ENCODE measurements at places on chromosomes 6 and 20.

- no peak for DNase-seq
These were observed 8.7 kb downstream of the RPS21 start for GRCh38 chr20:62395311-62396242.

DNA sequence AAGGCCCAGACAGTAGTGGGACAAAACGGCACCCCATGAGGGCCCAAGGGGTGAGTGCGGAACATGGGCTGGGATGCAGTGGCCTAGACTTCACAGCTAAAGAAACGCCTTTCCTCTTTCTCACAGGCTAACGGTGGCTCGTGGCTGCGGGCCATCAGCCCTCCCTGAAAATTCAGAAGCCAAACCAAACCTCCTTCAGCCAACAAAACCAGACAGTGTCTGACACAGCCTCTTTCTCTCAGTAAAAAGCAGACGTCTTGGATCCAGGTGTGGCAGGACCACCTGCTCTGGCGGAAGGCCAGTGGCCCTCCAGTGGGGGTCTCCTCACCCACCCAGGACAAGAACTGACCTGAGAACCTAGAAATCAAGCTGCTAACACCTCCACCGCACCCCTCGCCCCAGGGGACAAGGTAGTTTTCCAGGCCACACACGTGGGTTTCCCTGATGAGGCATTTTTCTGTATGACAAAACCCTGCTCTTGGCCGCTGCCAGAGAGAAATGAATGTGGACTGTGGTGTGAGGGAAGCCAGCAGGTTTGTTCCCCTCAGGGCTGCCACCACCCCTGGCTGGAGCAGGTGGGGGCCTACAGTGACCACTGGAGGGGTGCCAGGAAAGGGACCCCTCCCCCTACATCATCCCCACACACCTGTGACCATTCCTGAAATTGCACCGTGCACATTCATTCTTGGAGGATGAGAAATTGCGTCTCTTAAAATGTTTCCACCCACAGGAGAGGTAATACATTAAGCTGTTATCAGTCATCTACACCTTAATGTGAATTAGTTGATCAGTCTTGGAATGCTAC lies 76.8 kb upstream of the PIM1 start:
- DNase-seq: no peak

GRCh38 chr6:5435449-5435848 lies 174.1 kb downstream of the FARS2 start:
- DNase-seq: no peak

DNA sequence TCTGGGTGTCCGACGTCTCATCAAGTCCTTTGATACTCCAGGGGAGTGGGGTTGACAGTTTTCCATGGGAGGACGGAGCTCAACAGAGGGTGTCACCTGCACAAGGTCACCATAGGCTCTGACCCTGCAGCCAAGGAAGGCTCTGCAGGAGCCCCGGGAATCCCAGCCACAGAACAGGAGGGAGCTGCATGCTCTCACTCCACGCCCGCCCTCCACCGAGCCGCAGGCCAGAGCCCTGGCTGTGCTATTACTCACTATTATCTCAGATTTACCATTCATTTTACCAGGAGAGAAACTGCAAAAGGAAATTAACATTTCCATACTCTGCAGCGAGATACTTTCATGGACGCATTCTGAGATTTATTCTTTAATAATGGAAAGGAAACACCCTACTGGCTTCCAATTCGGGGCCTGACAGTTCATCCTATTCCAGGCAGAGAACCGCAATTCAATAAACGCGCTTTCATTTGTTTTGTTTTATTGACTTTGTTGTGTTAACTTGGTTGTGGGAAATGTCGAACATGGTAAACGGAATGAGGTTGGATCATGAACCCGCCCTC lies 18.3 kb upstream of the NTSR1 start:
- no peak for DNase-seq

- DNase-seq: no peak
These were observed 5.3 kb upstream of the CCM2L start for GRCh38 chr20:32004963-32005362.

GRCh38 chr6:141183368-141183767 lies 949.4 kb upstream of the GJE1 start:
- DNase-seq: no peak

- DNase-seq: no peak
These were observed 171.9 kb upstream of the SULF2 start for GRCh38 chr20:47957135-47957534.

DNA sequence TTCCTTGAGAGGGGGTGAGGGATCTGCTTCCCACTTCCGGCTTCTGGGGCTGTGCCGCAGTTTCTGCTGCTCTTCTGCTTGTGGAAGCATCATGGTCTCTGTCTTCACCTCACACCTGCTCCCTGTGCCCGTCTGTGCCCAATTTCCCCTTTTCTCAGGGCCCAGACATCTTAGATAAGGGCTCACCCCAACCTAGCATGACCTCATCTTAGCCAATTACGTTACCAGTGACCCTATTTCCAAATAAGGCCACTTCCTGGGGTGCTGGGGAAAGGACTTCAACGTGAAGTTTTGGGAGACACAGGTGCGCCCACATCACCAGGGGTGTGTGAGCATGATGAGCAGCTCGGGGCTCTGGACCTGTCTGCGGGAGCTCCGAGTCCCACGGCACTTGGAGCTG lies 20.7 kb upstream of the RBBP8NL start:
- DNase-seq: no peak

GRCh38 chr6:12198851-12199250 lies 91.3 kb upstream of the EDN1 start:
- DNase-seq: no peak

GRCh38 chr6:168155193-168155592 lies 76.2 kb upstream of the FRMD1 start:
- no peak for DNase-seq

GRCh38 chr6:128310451-128310850 lies 209.9 kb downstream of the PTPRK start:
- no peak for DNase-seq

GRCh38 chr6:129419324-129419723 lies 290.7 kb downstream of the ARHGAP18 start:
- no peak for DNase-seq

DNA sequence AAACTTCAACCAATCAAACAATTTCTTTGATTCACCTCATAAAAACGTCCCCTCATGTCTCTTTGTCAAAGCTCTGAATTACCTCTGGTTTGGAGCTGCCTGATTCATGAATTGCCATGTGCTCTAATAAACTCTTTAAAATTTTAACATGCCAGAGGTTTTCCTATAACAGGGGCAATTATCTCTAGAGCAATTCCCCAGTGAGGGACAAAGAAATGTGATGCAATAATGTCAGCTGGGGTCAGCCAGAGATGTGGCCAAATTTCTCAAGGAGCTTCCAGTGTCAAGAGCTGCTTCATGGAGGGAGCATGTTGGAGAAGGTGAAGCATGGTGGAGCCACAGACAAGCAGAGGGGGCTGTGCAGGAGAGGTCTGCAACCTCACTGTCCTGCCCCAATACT lies 38.7 kb upstream of the RFPL4B start:
- DNase-seq: no peak

- DNase-seq: no peak
These were observed 591.4 kb downstream of the CD109 start for GRCh38 chr6:74287441-74287840.

DNA sequence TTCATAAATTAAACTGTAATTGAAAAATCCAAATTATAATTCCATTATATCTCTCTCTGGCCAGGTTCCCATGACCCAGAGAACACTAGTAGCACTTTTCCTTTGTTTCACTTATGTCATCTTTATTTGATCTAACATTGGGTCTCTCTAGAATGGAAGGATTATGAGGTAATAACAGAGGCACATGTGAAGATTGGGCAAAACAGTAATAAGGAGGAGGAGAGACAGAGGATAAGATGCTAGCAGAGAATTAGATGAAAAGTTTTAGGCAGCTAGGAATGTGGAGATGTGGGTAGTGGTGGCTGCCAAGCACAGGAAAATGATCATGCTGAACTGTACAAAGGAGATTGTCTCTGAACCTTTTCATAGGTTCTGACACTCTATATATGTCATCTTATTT lies 3.3 kb downstream of the TAB2 start:
- no peak for DNase-seq

DNA sequence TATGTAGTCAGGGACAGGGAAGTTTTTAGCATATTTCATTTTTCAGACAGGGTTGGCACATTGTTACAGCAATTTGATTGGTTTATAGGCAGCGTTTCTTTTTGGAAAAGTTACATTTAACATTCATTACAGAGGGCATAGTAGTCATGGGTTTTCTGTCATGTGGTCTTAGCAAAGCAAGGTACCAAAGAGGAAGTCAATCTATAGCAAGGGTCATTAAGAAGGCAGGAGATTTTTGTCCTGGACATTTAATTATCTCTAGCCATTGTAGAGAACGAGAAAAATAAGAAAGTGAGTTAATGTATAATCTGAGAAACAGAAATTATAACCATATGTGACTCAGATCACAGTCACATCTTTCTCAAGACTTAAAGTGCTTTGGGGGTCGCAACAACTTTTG lies 47.4 kb downstream of the TPD52L1 start:
- no peak for DNase-seq

DNA sequence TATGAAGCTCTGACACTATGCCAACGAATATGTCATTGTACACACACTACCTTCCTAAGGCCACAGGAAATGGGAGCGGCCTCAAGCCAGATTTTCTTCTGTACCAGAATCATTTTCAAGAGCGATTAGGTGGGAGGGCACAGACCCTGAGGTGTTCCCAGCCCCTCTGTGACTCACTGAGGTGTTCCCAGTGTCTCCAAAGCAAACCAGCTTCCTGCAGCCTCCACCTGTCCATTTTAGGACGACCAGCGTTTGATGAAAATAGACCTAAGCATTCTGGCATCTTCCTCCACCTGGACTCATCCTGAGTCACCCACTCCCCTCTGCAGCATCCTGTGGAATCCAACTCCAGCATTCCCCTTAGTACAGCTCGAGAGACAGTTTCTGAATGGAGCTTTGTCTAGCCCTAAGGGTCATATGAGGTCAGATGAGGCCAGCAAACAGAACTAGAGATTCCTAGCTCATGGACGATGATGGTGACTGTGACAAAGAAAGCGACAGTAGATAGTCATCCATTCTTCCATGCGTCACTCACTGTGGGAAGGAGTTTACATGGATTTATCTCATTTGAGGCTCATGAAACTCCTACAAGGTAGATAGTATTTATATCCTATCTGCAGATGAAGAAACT lies 203.4 kb downstream of the PTPRT start:
- no peak for DNase-seq

GRCh38 chr20:50959543-50960126 lies 1.0 kb downstream of the MOCS3 start:
- DNase-seq: no peak

GRCh38 chr20:61686051-61686936 lies 379.4 kb downstream of the TAF4 start:
- DNase-seq: no peak

- no peak for DNase-seq
These were observed 7.8 kb downstream of the SCGN start for GRCh38 chr6:25659633-25660368.

DNA sequence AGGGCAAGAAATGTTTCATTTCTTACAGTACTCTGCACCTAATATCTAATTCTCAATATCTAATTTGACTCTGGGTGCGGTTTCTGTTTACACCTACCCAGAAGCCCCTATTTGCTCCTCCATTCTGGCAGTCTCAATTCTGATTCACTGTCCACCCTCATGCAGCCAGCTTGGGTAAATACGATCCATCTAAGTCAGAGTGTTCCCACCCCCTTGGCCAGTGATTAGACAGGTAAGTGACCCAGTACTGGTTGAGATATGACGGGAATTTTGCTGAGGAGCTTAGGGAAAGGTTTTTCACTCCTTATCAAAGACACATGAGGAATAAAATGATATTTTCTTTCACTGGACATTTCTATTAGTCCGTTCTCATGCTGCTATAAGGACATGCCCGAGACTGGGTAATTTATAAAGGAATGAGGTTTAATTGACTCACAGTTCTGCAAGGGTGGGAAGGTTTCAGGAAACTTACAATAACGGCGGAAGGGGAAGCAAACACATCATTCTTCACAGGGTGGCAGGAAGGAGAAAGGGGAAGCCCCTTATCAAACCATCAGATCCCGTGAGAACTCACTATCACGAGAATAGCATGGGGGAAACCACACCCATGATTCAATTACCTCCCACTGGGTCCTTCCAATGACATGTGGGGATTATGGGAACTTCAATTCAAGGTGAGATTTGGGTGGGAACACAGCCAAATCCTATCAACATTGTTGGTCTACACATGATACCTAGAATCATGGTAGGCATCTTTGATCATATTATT lies 29.4 kb downstream of the GLO1 start:
- DNase-seq: no peak

DNA sequence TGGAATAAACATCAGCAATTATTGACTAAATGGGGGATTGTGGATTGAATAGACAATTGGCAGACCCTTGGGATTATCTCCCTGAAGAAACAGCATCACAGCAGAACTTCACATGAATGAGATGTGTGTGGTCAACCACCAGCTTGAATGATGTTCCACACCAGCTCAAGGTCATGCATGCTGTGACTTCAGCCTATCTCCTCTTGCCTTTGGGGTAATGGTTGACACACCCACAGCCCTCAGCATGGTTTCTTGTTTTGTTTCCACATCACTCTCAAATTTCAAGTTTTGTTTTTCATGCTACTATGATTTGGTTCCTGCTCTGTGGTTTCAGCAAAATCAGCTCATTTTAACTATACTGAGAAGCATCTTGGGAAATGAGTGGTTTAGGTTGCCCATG lies 94.3 kb downstream of the PAK5 start:
- DNase-seq: no peak

GRCh38 chr6:88989215-88989614 lies 25.8 kb upstream of the RNGTT start:
- no peak for DNase-seq

GRCh38 chr6:39063526-39063925 lies 14.9 kb downstream of the GLP1R start:
- no peak for DNase-seq

DNA sequence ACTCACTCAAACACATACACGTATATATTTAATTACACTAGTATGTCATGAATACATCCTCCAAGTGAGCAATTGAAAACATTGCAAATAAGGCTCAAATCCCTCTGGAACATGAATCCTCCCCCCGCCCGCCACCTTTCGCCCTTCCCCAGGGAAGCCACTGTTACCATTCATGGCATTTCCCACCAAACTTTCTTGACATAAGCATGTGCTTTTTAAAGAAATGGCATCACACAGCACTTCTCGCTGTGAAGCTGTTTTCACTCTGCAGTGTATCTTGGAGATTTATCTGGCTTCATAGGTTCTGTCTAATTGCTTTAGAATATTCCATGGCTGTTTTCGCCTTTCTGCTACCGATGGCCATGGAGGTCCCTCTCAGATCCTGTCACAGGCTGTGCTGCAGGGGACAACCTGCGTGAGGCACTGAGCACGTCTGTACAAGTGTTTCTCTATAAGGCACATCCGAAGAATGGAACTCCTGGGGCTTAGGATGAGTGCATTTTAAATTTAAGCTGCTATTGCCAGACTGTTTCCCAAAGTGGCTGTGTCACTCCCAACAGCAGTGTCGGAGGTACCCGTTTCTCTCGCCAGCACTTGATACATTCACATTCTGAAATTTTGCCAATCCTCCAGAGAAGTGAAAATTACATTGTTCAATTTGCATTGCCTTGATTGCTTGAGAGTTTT lies 22.2 kb upstream of the PHACTR3 start:
- DNase-seq: no peak

GRCh38 chr6:4607793-4608192 lies 168.4 kb upstream of the CDYL start:
- no peak for DNase-seq
